ENCODE measurements at places on chromosomes 13 and 19.

- no peak for DNase-seq
These were observed 24.6 kb downstream of the CYP4F22 start for GRCh38 chr19:15532779-15533521.

GRCh38 chr13:75521956-75522355 lies 15.7 kb downstream of the COMMD6 start:
- DNase-seq = no peak

DNA sequence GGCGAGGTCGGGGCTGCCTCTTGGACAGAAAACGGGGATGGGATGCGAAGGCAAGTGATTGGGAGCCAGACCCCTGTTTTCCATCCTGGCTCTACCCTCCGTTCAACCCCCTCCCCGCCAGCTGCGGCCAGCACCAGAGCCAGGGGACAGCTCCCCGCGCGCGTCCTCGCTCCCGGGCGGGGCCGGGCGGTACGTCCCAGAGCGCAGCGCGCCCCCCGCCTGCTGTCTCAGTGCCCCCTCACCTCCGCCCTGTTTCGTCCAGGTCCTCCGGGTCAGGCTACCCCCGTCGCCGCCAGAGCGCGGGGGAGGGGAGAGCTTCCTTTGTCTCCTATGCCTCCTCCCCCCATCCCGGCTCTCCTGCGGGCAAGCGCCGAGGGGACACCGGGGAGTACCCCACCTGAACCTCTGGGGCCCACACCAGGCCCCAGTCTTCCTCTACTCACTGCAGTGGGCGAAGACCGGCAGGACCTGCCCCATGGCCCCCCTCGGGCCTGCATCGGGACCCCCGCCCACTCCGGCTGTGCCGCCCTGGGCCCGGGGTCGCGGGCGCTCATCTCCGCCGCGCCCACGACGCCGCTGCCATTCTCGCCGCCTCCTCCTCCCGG lies 396 bp downstream of the RTN2 start:
- DNase-seq = peak; percentile 80

DNA sequence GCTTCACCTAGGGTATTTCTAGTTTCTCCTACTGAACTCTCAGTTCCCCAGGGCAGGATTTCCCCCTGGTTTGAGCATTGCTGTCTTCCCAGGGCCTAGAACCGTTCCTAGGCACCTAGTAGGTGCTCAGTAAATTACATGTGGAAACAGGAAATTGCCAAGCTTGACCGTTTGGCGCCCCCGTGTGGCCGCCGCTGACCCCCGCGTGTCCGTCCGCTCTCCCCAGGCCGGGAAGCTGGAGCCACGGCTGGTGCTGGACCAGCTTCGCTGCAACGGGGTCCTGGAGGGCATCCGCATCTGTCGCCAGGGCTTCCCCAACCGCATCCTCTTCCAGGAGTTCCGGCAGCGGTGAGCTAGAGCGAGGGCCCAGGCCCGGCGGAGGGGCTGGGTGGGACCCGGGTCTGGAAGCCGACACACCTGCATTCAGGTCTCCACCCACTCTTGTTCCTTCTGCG lies 55.5 kb downstream of the MYH14 start:
- DNase-seq = no peak

- no peak for DNase-seq
These were observed 411.2 kb downstream of the KCTD12 start for GRCh38 chr13:76474966-76475365.

DNA sequence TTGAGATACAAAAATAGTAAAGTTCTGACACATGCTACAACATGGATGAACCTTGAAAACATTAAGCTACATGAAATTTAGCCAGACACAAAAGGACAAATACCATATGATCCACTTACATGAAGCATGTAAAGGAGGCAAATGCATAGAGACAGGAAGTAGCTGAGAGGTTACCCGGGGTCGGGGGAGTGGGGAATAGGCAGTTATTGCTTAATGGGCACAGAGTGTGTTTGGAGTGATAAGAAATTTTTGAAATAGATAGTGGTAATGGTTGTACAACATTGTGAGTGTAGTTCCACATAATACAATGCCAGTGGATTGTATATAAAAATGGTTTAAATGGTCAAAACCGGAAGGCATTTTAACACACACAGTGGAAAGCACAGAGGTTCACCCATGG lies 4.3 kb downstream of the N4BP2L1 start:
- DNase-seq = no peak

DNA sequence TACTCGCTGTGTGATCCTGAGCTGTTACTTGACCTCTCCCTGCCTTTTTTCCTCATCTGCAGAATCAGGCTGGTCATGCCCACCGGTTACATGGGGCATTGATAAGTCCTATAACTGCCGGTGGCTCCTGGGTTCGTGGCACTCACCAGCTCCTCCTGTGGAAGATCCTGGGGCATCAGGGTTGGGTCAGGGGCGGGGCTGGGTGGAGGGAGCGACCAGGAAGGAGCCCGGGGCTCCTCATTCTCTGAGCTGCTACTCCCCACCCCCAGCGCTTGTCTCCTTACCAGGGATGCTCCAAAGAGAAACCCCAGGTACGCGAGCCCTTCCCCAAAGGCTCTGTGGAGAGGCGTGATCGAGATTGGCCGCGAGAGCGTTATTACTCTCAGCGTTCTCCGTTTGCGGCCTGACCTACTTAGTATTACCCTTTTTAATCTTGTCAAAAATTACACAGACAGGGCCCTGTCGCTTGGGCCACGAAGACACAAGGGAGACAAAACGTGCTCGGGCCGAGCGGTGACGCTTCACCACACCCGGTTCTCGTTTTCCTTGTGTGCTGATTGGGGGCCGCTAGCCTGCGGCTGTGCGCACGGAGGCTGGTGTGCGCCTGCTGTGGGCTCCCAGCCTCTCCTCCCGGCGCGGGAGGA lies 10.7 kb downstream of the HDGFL2 start:
- no peak for DNase-seq

DNA sequence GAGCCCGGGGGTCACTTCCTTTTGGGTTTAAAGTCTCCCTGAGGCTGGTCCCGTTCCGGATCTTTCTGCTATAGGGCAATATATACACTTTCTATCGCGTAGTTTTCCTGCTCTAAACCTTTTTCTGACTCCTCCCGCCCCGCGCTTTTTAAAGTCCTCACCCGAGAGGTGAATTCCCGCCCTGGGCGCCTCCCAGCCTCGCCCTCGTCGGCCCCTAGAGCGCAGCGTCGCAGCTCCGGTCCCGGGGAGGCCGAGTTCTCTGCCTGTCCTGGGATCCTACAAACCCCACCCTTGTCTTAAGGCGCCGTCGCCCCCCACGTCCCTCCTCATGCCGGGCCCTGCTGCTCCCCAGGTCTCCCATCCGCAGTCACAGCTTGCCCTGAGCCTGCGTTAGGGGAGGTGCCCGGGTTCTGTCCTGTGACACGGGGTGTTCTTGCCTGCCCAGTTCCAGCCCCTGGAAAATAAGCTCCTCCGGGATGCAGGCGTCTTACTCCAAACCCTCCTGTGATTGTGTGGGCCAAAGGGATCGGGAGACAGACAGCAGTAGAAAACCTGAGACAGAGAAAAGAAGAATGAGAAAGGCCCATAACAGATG lies 491 bp downstream of the ZNF525 start:
- DNase-seq = peak; percentile 50

DNA sequence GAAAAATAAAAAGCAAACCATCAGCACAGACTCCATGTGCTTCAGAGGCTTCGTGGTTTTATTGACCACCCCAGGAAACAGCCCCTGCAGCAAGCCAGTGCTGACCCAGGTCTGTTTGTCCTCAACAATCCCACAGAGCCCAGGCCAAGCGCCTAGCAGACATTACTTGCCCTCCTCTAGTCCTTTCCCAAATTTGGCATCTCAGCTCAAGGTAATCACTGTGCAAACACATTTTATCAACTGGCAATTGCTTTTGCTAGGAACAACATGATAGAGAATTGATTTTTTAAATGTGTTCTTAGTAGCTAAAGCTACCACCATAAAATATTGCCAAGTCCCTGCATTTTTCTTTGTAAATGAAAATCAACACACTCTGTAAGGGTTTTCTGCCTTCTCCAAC lies 121.8 kb downstream of the STOML3 start:
- DNase-seq = no peak

DNA sequence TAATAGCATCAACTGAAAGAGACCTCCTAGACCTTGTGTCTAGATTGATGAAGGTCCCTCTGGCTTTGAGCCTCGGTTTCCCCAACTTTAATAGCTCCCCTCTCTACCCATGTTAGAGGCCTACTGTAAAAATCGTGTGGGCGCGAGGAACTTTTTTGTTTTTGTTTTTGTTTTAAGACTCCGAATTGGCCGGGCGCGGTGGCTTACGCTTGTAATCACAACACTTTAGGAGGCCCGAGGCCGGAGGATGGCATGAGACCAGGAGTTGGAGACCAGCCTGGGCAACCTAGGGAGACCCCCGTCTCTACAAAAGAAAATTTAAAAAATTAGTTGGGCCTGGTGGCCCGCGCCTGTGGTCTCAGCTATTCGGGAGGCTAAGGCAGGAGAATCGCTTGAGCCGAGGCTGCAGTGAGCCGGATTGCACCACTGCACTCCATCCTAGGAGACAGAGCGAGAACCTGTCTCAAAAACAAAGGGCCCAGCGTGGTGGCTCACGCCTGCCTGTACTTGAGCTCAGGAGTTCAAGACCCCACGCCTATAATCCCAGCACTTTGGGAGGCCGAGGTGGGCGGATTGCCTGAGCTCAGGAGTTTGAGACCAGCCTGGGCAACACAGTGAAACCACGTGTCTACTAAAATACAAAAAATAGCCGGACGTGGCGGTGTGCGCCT lies 858 bp upstream of the PPP6R1 start:
- no peak for DNase-seq

GRCh38 chr19:6576869-6577475 lies 14.0 kb downstream of the CD70 start:
- DNase-seq = no peak

DNA sequence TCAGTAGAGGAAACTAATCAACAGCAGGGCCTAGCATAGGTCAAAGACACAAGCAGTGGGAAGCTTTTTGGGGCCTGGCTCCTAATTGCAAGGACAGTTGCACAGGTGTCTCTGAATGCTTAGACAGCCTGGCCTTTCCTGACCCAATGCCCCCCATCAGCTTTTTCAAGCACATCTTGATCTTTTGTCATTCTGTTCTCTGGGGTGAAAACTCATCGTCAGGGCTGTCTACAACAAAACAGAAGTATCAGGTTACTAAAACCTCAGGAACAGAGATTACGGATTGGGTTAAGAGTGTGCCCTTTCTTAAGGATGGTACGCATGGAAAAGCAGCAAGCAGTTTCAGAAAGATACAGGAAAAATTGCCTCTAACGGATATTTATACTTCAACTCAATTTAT lies 8.3 kb upstream of the ZNF254 start:
- no peak for DNase-seq

DNA sequence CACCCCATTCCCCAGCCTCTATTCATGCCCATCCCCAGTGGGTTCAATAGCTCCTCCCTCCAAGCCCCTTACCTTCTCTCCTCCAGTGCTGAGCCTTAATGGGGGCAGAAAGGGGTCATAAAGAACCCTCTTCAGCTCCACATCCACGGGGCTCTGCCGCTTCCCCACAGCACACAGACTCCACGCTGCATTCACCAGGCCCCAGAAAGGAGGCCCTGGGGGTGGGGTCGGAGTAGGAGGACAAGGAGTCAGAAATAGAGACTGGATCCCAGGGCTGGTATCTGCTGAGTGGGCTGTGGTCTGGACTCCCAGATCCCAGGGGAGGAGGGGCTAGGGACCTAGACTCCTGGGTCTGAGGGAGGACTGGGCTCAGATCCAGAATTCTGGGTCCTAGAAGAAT lies 1.6 kb downstream of the CA11 start:
- DNase-seq = no peak

DNA sequence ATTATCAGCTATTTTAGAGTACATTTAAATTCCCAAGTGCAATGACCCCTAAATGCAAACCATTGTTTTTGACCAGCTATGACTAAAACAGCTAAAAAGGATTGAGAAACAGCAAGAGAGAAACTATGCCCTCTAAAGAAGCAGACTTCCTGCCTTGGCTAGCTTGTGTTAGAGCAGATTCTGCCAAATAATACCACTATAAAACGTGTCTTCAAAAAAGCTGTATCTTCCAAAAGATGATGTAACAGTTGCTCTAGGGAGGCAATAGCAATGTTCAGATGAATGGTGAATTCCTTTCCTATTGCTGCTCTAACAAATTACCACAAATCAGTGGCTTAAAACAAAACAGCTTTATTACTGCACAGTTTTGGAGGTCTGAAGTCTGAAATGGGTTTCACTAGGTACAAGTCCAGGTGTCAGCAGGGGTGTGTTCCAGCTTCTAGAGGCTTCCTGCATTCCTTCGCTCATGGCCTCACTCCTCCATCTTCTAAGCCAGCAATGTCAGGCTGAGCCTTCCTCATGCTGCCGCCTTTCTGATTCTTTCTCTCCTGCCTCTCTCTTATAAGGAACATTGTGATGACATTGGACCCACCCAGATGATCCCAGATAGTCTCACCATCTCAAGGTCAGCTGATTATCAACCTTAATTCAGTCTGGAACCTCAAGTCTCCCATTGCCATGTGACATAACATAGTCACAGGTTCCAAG lies 84.5 kb downstream of the LRRC63 start:
- no peak for DNase-seq

GRCh38 chr13:49546561-49546960 lies 38.8 kb downstream of the RCBTB1 start:
- DNase-seq = no peak

- no peak for DNase-seq
These were observed 2.9 kb downstream of the CGB3 start for GRCh38 chr19:49020931-49021895.

DNA sequence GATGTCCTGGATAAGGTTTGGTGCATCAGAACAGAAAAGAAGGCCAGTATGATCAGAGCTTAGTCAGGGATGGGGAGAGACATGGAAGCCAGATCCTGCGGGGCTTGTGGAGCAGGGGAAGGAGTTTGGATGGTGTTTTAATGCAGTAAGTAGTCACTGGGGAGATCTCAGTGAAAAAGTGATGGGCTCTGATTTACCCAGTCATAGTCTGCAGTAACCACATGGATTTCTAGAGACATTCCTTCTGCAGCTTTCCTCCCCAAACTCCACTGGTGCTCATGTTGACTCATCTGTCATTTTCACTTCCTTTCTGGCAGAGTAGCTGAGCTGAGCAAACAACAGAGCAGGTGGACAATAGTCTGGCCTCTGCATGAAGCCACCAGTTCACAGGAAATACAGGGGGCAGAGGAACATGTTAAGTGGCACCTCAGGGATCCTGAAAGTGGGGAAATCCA lies 144.1 kb downstream of the DPF1 start:
- DNase-seq = no peak

DNA sequence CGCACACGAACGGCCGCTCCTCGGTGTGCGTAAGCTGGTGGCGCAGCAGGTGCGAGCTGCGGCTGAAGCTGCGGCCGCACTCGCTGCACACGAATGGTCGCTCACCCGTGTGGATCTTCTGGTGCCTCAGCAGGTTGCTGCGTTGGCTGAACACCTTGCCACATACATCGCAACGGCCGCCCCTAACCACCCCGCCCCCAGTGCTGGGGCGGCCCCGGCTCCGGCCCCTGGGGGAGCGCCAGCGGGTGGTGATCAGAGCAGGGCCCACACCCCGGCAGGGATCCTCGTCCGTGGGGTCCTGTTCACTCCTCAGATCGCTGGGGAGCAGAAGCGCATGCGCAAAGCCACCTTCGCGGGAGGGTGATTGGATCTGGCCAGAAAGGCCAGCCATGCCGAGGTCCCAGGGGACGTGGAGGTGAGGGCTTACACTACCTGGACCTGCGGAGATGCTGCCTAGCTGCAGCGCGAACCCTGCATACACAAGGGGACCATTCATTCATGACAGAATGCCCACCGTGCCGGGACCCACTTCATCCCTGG lies 4.7 kb upstream of the UBE2M start:
- DNase-seq = no peak

GRCh38 chr13:106246242-106246641 lies 289.2 kb downstream of the EFNB2 start:
- no peak for DNase-seq
